ENCODE measurements at places on chromosomes 2 and 18.

GRCh38 chr2:201233812-201234662 lies 26.3 kb upstream of the CASP8 start:
- DNase-seq, result peak; percentile 37

DNA sequence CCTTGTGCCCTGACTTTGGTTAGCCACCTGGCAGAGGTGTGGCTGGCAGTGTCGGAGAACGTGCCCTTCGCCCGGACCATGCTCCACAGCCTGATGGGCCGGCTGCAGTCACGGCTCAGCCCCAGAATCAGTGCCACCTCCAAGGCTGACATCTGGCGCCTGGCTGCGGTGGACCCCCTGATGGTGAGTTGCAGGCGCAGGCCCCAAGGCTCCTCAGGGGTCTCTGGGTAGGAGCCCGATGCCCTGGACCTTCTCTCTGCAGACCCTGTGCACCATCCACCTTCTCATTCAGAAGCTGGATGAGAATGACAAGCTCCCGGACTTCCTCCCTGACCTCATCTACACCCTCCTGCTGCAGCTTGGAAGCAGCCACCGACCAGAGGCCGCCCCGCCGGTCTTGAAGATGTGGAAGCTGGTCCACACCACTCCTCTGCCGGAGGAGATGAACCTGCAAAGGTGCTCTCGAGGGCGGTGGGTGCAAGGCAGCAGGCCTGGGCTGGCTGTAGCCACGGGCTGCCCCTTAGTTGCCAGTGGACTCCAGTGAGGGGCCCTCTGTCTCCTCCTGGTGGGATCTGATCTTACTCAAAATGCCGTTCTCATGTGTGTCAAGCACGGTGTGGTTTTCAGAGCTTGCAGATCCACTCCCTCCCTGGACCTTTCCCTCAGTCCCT lies 32.1 kb downstream of the HJURP start:
- DNase-seq, result no peak

GRCh38 chr18:72544092-72544886 lies at the start of gene CBLN2:
TSS of gene CBLN2 (minus strand) at chr18:72544342. CDS start at chr18:72542160, 2,182 bp downstream.
- DNase-seq, result peak; percentile 67

DNA sequence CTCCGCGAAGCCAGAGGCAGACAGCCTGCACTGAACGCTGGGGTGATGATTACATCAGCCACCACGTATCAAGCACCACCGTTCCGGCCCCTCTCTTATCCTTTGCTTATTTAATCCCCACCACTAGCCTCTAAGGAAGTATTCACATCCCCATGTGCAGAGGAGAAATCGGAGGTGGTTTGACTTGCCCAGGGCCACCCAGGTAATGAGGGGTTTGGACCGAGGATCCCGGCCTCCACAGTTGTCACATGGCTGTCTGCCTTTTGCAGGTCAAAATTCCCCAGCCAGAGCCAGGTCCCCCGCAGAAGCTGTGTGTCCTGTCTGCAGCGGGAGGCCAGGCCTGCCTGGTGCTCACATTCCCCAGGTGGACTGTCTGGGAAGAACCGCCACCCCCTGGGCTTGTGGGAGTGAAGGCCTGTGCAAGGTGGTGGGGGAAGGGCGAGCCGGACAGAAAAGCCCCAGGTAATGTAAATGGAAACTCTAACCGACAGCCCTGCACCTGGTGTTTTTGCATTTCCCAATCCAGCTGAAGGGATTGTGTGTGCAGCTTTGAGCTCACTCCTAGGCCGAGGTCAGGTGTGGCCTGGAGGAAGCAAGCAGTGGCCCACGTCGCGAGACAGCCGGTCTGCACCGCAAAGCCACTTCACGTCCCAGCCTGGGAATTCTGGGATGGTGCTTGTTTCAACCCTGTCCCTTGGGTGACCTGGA lies 108.5 kb upstream of the ID2 start:
- DNase-seq, result no peak

GRCh38 chr2:205984381-205984780 lies 101.6 kb downstream of the INO80D start:
- peak; percentile 44 for DNase-seq

GRCh38 chr2:168278424-168278888 lies 31.1 kb upstream of the STK39 start:
- DNase-seq, result no peak

GRCh38 chr2:51013079-51013932 lies 18.6 kb downstream of the NRXN1 start:
- DNase-seq, result no peak

- DNase-seq, result no peak
Measured at GRCh38 chr18:10170375-10170774, 256.6 kb downstream of the VAPA start.

GRCh38 chr2:16365366-16365765 lies 300.3 kb downstream of the CYRIA start:
- no peak for DNase-seq

GRCh38 chr2:84388133-84388532 lies 70.9 kb downstream of the SUCLG1 start:
- no peak for DNase-seq

- DNase-seq, result no peak
Measured at GRCh38 chr18:60543646-60544045, 171.1 kb upstream of the MC4R start.

DNA sequence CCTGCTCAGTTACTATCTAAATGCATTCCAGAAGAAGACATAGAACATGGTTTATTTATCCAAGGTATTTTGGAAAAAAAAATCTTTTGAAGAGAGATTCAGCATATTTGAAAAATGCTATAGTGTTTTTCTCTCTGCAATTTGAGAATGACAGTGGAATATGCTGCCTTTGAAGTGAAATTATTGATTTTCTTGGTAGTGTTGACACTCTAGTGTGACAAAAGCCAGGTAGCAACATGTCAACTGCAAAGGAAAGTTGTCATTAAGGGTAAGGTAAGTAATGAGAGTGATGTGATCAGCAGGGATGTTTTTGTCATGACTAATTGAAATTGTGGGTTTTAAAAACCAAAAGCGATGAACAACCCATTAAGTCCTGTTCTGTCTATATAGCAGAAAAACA lies 1387.1 kb upstream of the TMEFF2 start:
- DNase-seq, result no peak

- no peak for DNase-seq
Measured at GRCh38 chr18:32509111-32509510, 38.4 kb upstream of the GAREM1 start.

- no peak for DNase-seq
Measured at GRCh38 chr18:39693359-39693758, 2127.8 kb upstream of the CELF4 start.

GRCh38 chr2:200944467-200945394 lies 18.7 kb downstream of the ORC2 start:
- peak; percentile 87 for DNase-seq

DNA sequence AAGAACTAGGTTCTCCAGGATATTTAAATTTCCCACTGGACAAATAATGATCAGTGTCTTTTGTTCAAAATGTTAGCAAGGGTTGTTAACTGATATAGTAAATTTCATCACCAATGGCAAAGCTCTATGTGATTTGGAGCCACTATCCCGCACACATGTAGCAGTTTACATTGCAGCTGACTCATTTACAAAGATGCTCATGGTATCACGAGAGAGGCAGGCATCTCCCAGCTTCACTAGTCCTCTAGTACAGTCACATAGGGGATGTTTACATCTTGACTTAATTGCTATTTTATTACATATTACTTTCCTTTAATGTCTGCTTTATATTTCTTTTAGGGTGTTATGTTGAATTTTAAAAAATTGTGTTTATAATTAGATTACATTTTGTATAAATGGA lies 30.7 kb downstream of the KCNE4 start:
- no peak for DNase-seq

GRCh38 chr2:150387586-150388288 lies 99.7 kb downstream of the RND3 start:
- DNase-seq, result no peak

GRCh38 chr2:111251711-111252110 lies 131.0 kb downstream of the BCL2L11 start:
- DNase-seq, result no peak

GRCh38 chr2:159501743-159502142 lies 114.6 kb downstream of the BAZ2B start:
- DNase-seq, result no peak

GRCh38 chr2:241764275-241765241 lies 12.1 kb upstream of the GAL3ST2 start:
- DNase-seq, result peak; percentile 35

DNA sequence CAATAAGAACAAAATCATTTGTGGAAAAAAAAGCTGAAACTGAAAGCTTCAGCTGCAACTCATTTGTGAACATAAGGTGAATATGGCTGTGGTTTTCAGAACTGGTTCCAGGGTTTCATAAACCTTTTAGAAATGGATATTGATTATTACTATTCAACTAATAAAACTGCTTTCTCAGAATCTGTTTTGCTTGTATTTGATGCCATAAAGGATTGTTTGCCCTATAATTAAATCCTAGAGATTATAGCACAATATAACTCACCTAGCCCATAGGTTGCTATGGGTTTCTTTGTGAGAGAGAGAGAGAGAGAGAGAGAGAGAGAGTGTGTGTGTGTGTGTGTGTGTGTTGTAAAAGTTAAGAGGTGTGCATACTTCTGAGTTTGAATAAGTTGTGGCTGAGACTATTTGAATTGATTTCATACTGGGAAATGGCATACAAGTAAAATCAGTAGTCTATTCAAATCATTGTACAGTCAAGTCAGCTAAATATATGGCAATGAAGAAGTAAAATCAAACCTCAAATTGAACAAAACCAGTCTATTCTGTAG lies 339.2 kb downstream of the ARHGAP15 start:
- peak; percentile 79 for DNase-seq

DNA sequence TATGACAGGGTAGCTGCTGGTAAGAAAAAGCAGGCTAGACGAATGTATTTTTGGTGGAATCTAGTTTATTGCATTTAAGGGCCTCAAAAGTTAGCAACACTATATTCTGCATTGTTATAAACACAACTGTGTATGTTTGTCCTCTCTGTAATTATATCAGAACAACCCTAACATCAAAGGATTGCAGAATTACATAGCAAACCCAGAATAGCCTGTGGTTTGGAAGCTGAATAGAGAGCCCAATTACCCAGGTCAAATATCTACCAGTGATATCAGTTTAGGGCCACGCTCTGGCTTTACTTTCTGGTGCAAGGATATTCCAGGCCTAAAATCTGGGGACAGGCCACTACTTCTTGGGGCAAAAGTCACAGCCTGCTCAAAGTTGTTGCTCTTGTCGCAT lies 25.1 kb upstream of the MRO start:
- DNase-seq, result no peak

GRCh38 chr2:23658466-23658942 lies 268.4 kb downstream of the ATAD2B start:
- DNase-seq, result peak; percentile 41

DNA sequence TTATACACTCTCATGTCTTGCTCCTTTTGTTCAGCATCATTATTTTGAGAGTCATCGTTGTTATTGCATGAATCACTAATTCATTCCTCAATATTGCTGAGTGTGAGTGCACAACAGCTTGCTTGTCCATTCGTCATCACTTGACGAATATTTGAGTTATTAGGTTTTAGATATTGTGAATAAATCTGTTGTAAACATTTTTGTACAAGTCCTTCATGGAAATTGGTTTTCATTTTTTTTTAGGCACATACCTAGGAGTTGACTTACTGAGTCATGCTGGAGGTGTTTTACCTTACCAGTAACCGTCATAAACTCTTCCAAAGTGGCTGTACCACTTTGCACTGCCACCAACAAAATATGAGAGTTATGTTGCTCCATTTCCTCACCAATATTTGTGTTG lies 84.2 kb upstream of the NCK2 start:
- DNase-seq, result no peak

GRCh38 chr2:101770726-101771125 lies 73.2 kb downstream of the MAP4K4 start:
- peak; percentile 51 for DNase-seq

- no peak for DNase-seq
Measured at GRCh38 chr18:35136248-35136647, 95.0 kb downstream of the MAPRE2 start.

DNA sequence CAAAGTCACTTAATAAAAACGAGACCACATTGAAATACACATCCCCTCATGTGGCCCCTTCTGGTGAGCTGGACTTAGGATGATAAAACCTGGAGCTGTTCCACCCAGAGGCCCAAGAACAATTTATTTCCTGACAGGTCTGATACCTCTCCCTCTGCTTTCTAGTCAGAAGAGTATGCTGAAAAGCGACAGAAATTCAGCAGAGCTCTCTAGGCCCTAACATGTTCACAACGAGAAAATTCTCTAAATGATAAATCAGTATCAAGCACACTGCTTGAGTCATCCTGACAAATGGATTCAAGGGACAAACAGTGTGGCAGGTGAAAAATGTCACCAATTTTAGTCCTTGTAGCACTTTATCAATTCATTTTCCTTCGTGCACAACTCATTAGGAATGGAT lies 233.5 kb downstream of the PID1 start:
- no peak for DNase-seq

DNA sequence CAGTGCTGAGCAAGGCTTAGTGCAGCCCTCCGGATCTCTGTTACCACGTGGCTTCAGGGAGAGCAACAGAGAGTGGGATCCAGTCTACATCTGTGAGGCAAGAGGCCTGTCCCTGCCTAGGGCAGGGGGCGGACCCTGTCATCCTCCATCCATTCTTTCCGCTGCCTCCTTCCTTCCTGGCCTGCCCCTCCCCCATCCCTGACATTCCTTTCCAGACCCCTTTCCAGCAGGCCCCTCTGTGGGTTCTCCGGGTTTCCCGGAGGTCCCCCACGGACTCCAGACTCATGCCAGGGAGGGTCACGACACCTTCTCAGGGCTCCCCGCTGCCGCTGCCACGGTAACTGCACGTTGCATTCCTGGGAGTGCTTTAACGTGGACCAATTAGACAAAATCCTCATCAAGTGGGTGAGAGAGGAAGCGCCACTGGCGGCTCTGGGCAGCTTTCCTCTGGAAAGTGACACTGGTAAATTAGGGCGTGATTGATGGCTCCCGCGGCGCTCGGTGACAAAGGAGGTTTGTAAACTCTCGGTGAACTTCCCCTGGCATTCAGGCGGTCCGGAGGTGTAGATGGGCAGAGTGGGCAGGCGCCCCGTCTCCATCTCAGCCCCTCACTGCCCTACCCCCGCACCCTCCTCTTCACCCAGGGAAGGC lies 11.4 kb downstream of the ATOH8 start:
- no peak for DNase-seq

GRCh38 chr2:216546641-216547403 lies 48.2 kb downstream of the RPL37A start:
- no peak for DNase-seq

DNA sequence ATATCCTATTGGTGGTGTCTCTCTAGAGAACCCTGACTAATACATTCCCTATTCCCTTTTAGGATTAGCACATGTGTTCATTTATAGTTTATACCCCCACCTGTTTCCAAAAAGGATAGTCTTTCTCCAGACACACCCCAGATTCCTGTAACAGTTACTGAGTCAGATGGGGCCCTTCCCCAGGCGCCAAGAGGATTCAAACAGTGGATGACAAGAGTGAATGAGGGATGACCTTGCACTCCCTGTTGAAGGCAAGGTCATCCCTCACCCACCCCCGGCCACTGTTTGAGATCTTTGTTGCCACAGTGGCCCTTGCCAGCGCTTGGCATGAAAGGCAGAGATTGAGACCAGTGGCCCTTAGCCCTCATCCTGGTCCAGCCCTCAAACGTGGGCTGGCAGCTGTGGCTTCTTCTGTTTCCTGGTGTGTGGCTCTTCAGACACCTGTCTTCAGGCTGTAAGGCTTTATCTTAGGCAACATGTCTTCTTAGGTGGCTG lies 15.3 kb upstream of the REEP1 start:
- no peak for DNase-seq

Measured in activated CD4-positive, alpha-beta T cell treated with anti-CD3 and anti-CD28 coated beads, Interleukin-10, Interleukin-2, amounts not matched to agents 100 ng/mL and 50 ng/mL, durations not matched to agents 16 hours and 8 hours (primary cell).